NCI-H2081 (cell line): ENCODE measurements at places on chromosomes 7 and 10.

- DNase-seq: no peak
Observed at GRCh38 chr10:59812519-59813122, 59.4 kb upstream of the MRLN start.

DNA sequence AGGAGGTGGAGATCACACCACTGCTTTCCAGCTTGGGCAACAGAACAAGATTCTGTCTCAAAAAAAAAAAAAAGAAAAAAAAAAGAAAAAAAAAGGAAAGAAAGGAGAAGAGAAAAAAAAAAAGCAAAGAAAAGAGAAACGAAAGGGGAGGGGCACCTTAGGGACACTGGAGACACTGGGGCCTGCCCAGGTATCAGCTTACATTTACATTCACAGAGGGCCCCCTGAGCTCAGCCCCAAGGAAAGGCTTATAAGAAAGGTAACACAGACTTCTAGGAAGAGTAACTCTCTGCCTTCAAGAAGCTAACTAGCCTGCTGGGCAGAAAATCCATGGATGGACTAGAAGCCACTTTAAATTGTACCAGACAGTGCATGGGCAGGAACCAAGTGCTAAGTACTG, 108.8 kb downstream of the NPY start:
- DNase-seq: no peak

- DNase-seq: no peak
Observed at GRCh38 chr10:99731306-99732032, 458 bp downstream of the COX15 start.

- peak; percentile 14 for DNase-seq
Observed at GRCh38 chr7:34675749-34676374, 17.8 kb downstream of the NPSR1 start.

- no peak for DNase-seq
Observed at GRCh38 chr7:15016766-15017165, 114.2 kb upstream of the DGKB start.

DNA sequence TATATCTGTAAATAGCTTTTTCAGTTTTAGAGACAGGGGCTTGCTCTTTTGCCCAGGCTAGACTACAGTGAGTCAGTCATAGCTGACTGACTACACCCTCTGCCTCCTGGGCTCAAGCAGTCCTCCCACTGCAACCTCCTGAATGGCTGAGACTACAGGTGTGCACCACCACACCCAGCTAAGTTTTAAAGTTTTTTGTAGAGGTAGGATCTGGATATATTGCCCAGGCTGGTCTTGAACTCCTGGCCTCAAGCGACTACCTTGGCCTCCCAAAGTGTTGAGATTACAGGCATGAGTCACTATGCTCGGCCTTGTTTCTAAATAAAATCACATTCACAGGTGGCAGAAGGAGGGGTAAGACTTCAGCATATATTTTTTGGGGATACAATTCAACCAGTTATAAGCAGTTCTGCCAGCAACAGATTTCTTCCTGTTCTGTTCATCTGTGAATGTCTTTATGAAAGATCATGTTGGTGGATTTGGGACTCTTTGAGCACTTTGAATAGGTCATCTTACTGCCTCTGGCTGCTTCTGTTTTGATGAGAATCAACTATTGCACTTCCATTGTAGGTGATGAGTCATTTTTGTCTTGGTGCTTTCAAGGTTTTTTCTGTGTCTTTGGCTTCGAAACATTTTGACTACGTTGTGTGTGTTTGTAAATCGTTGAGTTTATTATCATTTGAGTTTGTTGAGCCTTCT, 15.7 kb downstream of the RBM33 start:
- DNase-seq: no peak

GRCh38 chr7:101736084-101736483, 81.3 kb upstream of the CUX1 start:
- no peak for DNase-seq

DNA sequence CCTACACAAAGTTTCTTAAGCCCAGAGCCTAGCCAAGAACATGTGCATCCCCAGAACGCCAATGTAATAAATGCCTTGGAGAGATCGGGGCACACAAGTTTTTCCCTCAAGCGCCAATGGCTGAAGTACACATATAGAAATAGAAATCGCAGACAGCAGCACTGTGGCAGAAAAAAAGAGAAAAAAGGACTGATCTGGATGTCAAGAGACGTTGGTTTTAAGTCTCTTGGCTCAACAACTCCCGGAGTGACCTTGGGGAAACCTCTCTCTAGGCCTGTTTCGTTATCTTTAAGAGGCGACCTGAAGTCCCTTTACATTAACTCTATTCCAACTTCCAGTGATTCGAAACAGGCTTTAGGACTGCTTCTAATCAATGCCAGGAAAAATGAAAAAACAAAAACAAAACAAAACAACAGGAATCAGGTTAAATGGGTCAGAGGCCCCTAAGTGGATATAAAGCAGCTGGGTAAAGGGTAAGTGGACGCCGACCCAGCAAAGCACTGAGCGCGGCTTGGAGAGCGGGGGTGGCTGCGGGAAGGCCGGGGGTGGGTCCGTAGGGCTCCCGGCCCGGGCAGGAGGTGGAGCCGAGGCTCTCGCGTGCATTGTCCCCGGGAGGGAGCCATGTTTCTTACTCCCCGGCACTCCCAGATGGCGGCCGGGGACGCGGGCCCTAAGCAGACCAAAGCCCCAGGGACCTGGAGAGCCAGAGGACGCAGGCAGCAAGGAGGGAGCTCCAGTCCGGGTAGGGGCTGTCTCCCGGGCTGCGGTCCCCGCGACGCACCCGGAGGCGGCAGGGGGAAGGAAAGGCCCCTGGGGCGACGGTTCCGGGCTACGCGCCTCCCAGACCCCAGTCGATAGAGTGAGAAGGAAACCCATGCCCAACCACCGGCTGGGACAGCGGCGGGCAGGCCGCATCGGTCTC, 757 bp downstream of the EIF3A start:
- peak; percentile 54 for DNase-seq

GRCh38 chr7:116449441-116449840, 50.1 kb upstream of the CAV2 start:
- DNase-seq: no peak

- no peak for DNase-seq
Observed at GRCh38 chr7:105448181-105448580, 59.5 kb upstream of the SRPK2 start.

- no peak for DNase-seq
Observed at GRCh38 chr7:113730309-113730955, 188.4 kb downstream of the PPP1R3A start.

- no peak for DNase-seq
Observed at GRCh38 chr7:79386688-79387422, 66.6 kb downstream of the MAGI2 start.
